Right renal pelvis (tissue), 4 donors: ENCODE measurements at places on chromosomes 12 and 14.

DNA sequence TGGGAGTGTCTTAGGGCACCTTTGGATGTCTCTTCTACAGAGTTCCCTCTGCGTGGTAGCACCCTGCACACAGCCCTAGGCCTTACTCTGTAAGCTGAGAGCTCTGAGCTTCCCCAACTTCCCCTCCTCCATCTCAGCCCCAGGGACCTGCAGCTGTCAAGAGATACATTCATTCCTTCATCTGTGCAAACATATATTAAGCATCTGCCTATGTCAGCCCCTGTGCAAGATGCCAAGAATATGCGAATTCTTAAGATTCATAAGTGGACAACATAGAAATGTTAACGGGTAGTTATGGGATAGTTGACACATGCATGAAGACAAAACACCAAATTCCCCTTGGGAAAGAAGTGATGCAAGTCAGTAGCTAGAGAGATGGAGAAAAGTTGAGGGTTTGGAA is 190.8 kb downstream of the SLC41A2 start:
- DNase-seq: no peak

- DNase-seq: no peak
Measured at GRCh38 chr12:60577607-60578006, 981.8 kb downstream of the SLC16A7 start.

DNA sequence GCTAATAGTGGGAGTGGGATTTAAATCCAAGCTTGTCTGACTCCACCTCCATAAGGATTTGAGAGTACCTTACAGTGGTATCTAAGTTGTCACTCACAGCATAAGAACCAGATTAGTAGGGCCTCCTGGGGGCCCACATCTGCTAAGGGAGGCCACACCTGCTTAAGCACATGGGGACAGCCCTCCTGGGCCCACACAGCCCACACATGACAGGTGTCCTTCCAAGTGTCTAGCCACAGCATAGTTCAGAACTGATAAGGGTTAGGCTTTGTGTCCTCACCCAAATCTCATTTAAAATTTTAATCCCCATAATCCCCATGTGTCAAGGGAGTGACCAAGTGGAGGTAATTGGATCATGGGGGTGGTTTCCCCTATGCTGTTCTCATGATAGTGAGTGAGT is 186.0 kb upstream of the HMGA2 start:
- no peak for DNase-seq

- no peak for DNase-seq
Measured at GRCh38 chr12:1994429-1995143, 9.7 kb downstream of the DCP1B start.

DNA sequence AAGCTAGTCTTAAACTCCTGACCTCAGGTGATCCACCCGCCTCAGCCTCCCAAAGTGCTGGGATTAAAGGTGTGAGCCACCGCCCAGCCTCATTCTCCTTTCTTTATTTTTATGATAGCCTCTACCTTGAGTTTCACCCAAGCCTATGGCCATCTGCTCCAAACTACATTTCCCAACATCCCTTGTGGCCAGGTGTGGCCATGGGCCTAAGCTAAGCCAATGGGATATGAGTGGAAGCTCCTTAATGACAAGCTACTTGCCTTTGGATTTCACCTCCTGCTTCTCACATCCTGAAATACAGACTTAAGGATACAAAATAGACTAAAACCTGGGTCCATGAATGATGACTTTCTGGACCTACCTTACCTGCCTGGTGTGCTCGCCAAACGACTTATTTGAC is 46.2 kb downstream of the DPF3 start:
- DNase-seq: no peak

- DNase-seq: no peak
Measured at GRCh38 chr12:132422040-132422380, 67.9 kb upstream of the FBRSL1 start.

- DNase-seq: no peak
Measured at GRCh38 chr12:1796515-1797010, 23.8 kb upstream of the LRTM2 start.

DNA sequence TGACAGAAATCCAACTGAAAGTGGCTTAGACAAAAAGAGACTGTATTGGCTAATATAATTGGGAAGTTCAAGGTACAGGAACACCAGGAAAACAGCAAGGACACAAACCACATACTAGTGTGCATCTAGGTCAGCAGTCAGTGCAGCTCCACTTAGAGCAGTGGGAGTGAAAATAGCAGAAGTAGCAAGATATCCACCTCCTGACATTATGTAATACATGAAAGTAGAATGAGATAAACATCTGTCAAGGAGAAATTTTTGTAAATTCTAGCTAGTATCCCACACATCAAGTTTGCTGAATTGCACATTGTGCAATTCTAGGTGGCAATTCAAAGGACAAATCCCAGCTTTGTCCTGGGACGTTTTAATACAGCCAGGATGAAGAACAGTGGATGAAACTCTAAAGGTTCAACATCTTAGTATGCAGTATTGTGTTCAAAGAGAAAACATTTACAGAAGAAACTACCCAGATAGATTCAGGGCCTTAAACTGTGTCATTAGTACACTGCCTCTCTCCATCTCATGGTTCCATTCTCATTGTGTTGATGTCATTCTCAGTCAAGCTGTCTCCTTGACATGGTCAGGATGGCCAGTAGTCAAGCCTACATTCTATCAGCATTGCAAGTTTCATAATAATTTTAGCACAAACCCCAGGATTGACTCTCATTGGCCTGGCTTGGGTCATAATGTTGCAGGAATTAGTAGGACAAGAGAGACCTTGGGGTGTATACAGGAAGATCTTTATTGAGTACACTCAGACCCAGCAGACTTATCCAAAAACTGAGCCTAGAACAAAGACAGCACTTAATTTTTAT is 56.8 kb downstream of the SDR9C7 start:
- DNase-seq: no peak

DNA sequence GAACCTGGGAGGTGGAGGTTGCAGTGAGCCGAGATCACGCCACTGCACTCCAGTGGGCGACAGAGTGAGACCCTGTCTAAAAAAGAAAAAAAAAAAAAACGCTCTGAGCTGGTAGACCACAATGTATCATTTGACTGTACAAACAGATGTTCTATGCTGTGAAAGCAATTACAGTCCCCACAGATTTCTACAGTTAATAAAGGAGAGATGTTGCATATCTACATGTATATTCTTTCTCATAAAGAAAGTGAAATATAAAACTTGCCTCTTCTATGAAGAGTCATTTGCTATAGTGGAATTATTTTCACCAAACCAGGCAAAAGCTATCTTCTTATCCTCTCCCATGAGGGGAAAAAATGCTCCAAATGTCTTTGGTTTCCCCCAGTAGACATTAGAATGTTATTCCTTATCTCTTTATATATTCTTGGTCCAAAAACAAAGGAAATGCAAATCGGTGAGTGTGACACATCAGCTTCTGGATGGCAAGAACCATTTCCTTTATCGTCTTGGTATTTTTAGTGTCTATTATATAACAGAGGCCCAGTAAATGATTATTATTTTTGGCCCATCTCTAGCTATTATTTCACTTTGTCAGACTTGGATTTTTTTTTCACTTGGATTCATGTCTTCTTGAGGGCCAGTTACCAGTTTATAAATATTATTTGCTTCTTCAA is 230.4 kb downstream of the SSPN start:
- DNase-seq: no peak

GRCh38 chr12:40192704-40193255 is 32.0 kb upstream of the LRRK2 start:
- no peak for DNase-seq
